A549 treated with Hydrocortisone at 1 μM for 4 hours (cell line): ENCODE measurements at places on chromosomes 7 and 10. TPM values are rescaled to one million over a fixed set of nuclear protein-coding genes. Genes with fewer than 3 reads are reported as not detected.

TMEM176A gene
- total RNA-seq, result not detected in 5 replicates

LOXL4 gene
- 1.1 to 1.5 TPM (median 1.5 TPM) in 5 replicates for total RNA-seq

GHRHR gene
- 0.41 TPM in 1 of 5 replicates, not detected in the others for total RNA-seq

OLAH gene
- total RNA-seq, result 0.58 to 0.93 TPM (median 0.66 TPM) in 5 replicates

LRIT1 gene
- not detected in 5 replicates for total RNA-seq

DCLRE1A gene
- 8.9 to 11.8 TPM (median 9.8 TPM) in 5 replicates for total RNA-seq

CDK14 gene
- 0.07 to 0.42 TPM (median 0.21 TPM) in 5 replicates for total RNA-seq

ADAM22 gene
- total RNA-seq, result 0.16 to 0.43 TPM (median 0.33 TPM) in 5 replicates

MAT1A gene
- 0.03 to 0.10 TPM (median 0.07 TPM) in 4 of 5 replicates, not detected in the other for total RNA-seq

TYW1B gene
- 2.1 to 3.1 TPM (median 2.5 TPM) in 5 replicates for total RNA-seq

SAP25 gene
- total RNA-seq, result 0.18 to 0.85 TPM (median 0.21 TPM) in 4 of 5 replicates, not detected in the other

HSPA12A gene
- total RNA-seq, result 7.9 to 11.3 TPM (median 9.4 TPM) in 5 replicates

GIGYF1 gene
- 14.9 to 18.4 TPM (median 16.5 TPM) in 5 replicates for total RNA-seq

NUDT13 gene
- 2.6 to 3.9 TPM (median 3.4 TPM) in 5 replicates for total RNA-seq

TRIL gene
- total RNA-seq, result not detected in 5 replicates

OR2A5 gene
- not detected in 5 replicates for total RNA-seq

LEP gene
- not detected in 5 replicates for total RNA-seq

CXCL12 gene
- 0.06 to 0.24 TPM (median 0.13 TPM) in 5 replicates for total RNA-seq

CYP2C8 gene
- not detected in 5 replicates for total RNA-seq

HERC4 gene
- 23.6 to 37.3 TPM (median 26.9 TPM) in 5 replicates for total RNA-seq

ANKMY2 gene
- 13.1 to 16.2 TPM (median 13.8 TPM) in 5 replicates for total RNA-seq

UCN3 gene
- not detected in 5 replicates for total RNA-seq
